ENCODE measurements at places on chromosomes 6 and 20.

DNA sequence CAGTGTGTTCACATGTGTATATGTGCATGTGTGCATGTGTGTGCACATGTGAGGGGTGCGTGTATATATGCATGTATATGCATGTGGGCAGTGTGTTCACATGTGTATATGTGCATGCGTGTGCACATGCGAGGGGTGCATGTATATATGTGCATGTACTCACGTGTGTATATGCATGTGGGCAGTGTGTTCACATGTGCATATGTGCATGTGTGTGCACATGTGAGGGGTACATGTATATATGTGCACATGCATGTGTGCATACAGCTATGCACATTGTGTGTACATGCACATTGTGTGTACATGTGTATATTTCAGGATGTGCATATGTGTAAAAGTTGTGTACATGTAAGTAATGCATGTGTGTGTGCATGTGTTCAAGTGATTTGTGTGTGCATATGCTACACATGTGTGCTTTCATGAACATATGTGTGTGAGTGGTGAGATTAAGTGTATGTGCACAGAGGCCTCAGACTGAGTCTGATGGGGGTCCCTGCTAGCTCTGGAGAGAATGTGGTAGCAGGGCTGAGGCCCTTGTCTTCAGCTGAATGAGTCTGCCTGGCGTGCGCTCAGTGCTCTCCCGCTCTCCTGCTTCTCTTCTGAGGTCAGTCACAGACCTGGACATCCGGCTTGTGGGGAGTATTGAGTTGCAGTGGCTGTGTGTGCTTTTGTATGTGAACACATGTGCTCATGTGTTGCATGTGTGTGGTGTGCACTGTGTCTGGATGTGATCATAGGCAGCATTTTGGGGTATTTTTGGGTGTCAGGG, 19.9 kb upstream of the MYT1 start:
- DNase-seq: no peak

GRCh38 chr6:44133003-44133931, 5.9 kb downstream of the TMEM63B start:
- DNase-seq: peak; percentile 59

GRCh38 chr6:31521835-31522234, 6.9 kb upstream of the MCCD1 start:
- DNase-seq: no peak

GRCh38 chr6:169371344-169372127, 117.9 kb upstream of the THBS2 start:
- peak; percentile 1 for DNase-seq

- DNase-seq: peak; percentile 17
Observed at GRCh38 chr6:31666337-31666965, 571 bp downstream of the CSNK2B start.

DNA sequence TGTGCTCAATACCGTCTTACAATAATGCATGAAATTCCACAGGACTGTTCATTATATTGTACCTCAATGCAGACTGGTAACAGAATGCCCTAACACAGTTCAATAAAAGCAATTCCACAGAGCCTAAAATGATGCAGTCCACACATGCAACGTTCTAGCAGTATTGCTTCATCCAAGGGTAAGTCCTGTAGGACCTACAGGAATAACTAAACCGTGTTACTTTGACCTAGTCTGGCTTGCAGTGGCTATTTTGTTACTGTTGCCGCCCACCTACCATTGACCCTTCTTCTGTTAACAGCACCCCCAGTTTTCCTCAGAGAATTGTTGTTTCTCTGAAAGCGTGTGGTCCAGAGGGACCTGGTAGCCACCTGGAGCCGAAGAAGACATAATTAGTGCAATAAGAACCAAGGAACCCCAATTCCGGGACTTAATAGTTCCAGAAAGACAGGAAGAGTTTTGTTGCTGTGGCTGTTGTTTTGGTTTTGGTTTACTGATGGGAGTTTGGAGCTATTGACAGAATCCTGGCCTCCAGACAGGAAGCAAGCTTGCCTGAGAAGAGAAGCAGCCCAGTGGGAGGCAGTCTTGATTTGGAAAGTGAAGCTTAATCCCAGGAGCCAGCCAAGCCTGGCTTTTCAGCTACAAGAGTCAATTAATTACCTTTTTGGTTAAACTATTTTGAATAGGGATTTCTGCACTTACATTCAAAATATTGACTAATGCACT, 91.3 kb downstream of the FRK start:
- no peak for DNase-seq

DNA sequence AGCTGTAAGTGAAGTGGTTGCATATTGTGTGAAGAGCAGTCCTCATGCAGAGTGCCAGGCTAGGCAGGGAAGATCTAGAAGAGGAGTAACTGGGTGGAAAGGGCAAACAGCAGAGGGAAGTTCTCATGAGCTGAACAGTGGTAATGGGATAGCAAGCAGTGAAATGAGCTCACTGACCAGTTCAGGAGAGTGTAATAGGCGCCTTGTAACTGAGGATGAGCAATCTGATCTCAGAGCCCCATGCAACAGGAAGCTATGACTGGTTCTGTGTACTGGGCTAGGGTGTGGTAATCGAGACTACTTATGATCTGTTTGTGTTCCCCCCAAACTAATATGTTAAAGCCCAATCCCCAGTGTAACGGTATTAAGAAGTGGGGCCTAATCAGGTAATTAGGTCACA, 98.6 kb downstream of the RFX6 start:
- DNase-seq: no peak

DNA sequence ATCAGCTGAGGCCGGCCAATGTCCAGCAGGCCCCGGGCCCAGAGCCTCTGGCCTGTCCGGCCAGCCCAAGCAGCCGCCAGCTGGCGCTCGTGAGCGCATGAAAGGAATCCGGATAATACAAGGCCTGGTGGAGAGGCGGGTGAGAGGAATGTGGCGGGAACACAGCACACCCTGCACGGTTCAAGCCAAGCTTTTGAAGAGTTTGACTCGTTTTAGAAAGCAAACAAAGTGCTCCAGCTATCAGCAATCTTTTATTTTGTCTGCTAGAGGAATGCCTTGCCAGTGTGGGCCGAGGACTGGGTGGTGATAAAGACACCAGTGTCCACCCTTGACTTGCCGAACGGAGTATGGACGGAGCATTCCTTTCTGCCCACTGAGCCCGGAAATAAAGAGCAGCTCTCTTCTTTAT, 9.3 kb upstream of the NEDD9 start:
- DNase-seq: no peak

DNA sequence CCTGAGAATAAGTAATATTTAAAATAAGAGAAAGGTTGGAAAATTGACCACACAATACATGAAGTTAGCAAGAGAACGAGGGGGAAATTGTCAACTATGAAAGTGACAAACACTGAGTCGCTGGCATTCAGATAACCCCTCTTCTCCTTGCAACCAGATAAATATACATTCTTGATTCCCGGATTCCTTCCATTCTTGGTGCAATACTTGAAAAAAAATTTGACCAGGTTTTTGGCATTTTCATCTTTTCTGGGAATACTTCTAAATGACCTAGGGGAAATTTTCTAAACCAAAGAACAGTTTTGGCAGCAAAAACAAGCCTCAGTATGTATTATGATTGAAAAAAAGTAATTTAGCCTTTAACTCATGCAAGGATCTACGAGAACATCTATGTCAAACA, 164.0 kb downstream of the PDE7B start:
- no peak for DNase-seq

DNA sequence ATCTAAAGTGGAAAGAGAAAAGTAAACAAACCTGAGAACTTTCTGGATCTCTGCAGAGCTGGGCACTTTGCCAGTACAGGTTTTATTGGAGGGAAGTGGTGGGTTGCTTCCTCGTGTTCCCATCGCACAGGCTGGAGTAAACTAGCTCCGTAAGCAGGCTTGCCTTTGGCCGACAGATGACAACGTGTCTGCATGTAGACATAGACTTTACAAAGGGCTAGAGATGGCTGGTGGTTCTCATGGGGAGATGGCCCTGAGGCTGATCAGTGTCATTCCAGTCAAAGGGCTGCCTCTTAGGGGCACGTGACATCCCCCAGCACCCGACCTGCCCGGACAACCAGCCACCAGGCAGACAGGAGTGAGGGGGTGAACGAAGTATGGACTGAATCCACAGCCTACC, 98.8 kb downstream of the YTHDF1 start:
- no peak for DNase-seq

GRCh38 chr6:52019092-52019491, 68.3 kb downstream of the PKHD1 start:
- no peak for DNase-seq

DNA sequence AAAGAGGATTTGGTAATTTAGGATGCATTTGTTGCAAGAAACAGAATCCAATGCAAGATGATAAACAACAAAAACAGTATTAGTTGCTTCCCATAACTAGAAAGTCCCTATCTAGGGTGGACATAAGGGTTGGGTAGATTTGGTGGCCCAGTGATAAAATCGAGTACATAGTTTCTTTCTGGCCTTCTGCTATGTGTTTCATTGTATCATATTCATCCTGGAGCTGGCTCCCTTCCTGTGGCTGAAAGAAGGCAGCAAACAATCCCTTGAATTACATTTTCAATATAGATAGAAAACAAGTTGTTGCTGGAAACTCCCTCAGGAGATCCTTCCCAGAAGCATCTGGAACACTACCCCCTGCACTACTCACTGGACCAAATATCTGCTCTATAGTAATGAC, 135.1 kb downstream of the ID4 start:
- DNase-seq: no peak

DNA sequence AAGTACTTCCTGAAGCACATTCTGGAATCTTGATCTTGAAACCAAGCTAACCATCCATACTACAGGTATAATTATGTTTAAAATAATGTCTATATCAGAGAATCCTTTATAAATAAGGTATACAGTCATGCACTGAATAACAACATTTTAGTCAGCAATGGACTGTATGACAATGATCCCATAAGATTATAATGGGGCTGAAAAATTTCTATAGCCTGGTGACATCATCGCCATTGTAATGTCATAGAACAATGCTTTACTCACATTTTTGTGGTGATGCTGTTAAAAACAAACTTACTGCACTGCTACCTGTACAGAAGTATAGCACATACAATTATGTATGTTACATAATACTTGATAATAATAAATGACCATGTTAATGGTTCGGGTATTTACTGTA, 31.8 kb downstream of the RNF146 start:
- DNase-seq: no peak

DNA sequence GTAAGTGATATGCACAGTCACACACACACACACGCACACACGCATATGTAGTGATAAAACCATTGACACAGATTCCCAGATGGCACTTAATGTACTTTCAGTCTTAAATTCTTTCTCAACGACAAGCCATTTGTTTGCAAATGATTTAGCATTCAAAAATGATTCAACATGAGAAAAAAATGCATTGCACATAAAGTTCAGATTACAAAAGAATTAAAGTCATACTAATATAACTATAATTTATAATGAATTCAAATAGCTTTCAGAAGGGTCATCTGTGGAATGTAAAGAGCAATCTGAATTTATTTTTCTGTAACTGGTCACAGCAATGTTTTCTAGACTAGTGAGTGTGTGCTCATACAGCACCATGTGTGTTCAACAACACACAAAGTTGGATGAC, 521.6 kb upstream of the ZNF337 start:
- no peak for DNase-seq

DNA sequence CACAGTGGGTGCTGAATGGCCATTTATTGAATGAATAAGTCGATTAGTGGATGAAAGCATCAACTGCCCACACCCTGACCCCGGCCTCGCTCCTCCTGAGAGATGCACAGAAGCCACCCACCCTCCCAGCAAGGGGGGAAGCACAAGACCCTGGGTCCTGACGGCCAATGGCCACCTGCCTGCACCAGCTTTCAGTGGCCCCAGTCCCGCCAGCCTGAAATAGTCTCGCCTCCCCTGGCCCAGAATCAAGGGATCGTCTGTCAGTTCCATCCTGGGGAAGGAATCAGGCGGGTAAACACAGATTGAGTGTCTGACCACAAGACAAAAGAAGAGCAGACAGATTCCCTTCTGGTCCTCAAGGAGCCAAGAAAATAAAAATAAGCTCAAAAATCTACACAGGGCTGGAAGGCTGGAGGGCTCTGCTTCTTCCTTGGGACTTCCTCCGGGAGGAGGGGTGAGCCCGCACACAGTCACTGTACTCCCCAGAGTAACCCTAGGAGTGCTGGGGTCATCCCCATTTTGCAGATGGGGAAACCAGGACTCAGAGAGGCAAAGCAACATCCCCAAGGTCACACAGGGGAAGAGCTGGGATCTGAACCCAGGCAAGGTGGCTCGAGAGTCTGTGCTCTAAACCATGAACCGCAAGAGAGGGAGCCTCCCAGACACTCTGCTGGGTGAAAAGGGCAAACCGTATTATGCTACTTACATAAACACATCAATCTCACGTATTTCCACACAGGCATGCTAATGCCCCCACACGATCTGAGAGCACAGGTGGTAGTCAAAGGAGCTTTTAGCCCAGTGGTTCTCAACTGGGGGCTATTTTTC, 7.8 kb downstream of the PREX1 start:
- no peak for DNase-seq

DNA sequence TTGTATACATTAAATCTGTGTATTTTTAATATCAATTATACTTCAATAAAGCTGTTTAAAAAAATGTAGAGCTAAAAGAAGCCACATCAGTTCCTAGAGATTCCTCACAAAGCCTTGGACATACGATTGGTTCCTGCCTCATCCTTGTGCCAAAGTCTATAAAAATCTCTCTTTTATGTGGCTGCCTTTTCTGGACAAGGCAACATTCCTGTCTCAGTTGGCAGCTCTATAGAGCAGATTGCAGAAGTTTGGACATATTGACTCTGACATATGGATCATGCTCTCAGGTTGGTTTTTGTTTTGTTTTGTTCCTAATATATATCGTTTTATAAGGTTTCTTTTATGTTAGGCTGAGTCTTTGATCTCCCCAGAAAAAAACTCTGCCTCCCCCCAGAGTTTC, 148.9 kb downstream of the MAFB start:
- no peak for DNase-seq

DNA sequence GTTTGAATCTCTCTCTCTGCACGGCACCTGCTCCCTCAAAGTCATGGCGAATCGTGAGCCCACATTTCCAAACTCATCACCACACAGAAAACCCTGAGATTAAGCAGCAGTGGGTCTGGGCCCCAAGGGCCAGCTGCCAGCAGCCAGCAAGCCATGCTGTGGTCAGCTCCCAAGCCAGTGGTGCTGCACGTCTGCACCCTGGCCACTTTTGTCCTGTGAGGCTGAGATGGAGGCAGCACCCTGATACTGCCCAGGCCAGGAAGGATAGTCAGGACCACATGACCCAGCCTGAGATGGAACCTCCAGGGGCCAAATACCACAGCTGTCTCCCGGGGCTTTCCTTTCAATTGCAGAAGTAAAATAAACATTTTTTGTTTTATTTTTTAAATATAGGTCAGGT, 93.9 kb downstream of the PRND start:
- DNase-seq: no peak

DNA sequence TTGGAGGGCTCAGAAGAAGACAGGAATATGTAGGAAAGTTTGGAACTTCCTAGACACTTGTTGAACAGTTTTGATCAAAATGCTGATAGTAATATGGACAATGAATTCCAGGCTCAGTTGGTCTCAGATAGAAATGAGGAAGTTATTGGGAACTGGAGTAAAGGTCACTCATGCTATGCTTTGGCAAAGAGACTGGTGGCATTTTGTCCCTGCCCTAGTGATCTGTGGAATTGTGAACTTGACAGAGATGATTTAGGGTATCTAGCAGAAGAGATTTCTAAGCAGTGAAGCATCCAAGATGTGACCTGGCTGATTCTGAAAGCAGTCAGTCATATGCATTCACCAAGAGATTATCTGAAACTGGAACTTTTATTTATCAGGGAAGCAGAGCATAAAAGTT, 45.1 kb downstream of the FRK start:
- no peak for DNase-seq
